GM13976 (cell line): ENCODE measurements at places on chromosomes 2 and 18.

GRCh38 chr2:105072039-105072438, 34.2 kb downstream of the MRPS9 start:
- DNase-seq = peak; percentile 39

DNA sequence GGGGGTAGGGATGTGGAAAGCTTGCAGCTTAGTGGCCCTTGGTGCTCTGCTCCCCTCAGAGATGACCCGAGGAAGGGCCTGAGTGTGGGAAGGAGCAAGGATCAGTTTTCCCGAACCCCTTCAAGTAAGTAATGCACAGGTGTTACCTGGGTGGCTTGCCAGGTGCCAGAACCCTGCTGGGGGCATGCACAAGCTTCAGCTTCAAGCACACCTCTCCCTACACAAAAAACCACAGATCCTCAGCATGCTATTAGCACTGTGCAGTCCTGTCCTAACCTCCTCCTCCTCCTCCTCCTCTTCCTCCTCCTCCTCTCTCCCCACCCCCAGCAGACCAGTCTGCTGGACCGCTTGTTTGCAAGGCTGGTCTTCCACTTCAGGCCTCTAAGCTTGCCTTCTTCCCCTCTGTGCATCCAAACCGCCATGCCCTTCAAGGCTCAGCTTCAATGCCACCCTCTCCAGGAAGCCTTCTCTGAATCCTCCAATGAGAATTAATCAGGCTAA, 114.8 kb downstream of the ACAA2 start:
- DNase-seq = no peak

- DNase-seq = no peak
These were observed 741 bp upstream of the GCKR start for GRCh38 chr2:27495840-27496356.

- DNase-seq = no peak
These were observed 249.9 kb downstream of the DYSF start for GRCh38 chr2:71702971-71703898.
